Nucleus accumbens (tissue), 56 donors: ENCODE measurements at places on chromosomes 4 and X.

- DNase-seq = no peak
Observed at GRCh38 chr4:46844325-46844917, 64.6 kb downstream of the COX7B2 start.

DNA sequence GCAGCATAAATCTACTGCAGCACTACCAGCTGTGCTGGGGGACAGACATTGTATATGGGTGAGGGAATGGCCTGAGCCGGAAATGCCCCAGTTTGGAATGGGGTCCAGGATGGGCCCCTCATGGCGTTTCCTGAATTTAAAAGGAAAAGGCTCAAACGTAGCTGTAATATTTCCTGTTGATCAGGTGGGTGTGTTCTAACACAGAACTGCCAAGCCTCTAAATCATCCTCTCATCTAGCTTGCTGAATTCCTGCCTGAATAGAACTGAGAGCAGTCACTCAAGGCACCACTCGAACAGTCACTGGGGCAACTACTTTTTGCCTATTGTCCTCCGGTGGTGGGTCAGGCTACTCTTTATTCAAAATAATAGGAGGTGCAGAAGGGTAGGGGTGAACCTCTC is 28.7 kb downstream of the ADH6 start:
- DNase-seq = no peak

DNA sequence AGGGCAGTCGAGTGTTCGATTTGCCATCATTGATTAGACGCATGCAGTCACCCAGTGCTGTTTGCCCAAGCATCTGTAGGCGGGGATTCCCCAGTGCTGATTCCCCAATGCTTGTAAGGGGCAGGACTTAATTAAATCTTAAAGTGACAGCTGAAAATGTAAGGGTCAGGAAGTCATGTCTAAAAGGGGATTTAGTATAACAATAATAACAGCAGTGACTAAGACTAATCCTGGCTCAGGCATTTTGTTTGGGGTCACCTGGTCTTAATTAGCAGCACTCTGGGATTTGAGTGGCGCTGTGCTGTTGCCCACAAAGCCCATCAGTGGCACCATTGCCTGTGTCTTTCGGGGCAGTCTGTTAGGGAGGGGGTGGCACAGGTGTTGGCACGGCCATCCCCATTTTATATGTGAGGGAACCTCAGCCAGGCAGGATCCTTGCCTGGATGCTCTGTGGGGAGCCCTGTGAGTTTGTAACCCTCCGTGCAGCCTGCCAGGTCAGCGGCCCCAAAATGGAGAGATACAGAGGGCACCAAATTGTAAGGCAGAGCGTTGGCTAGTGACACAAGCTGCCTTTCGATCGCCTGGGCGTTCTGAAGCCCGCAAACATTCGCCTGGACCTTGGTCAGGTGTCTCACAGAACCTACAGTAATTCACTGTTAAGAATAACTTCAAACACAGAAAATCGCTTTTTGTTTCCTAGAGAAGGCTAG is 146.7 kb downstream of the TBL1X start:
- no peak for DNase-seq

GRCh38 chrX:64894454-64895038 is 81.7 kb downstream of the ZC4H2 start:
- DNase-seq = no peak

GRCh38 chr4:27248829-27249228 is 388.2 kb downstream of the STIM2 start:
- DNase-seq = no peak

DNA sequence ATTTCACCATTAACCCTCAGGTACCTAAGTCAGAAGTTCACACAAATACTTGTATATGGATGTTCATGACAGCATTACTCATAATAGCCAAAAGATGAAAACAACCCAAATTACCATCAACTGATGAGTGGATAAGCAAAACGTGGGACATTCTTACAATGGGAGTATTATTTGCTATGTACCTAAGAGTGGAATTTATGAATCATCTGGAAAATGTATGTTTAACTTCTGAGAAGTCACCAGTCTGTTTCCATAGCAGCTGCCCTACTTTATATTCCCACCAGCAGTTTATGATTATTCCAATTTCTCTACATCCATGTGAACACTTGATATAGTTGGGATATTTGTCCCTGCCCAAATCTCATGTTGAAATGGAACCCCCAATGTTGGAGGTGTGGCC is 1478.9 kb downstream of the PCDH19 start:
- DNase-seq = no peak

GRCh38 chrX:2314831-2315365 is 185.9 kb downstream of the DHRSX start:
- no peak for DNase-seq

DNA sequence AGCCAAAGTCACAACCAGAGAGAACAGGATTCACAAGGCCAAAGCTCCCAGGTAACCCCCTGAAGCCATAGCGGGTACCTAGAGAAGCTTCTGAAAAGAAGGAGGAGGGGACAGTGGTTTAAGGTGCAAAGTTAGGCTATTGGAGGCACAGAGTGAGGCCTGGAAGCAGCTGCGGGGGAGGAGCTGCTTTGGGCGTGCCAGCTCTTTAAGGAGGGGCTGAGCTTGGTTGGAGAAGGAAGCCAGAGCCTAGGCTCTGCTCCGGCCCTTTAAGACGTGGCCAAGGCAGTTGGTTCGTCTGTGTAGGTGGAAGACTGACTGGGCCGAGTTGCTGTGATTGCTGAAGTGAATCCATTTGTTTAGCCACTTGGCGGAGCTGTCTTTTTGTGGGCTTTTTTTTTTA is 1.5 kb downstream of the KLF8 start:
- DNase-seq = peak; percentile 8

- DNase-seq = no peak
Observed at GRCh38 chr4:85369703-85370380, 105.1 kb upstream of the ARHGAP24 start.
